CD4-positive, alpha-beta T cell (primary cell): ENCODE measurements at places on chromosomes 3 and 15. TPM values are rescaled to one million over a fixed set of nuclear protein-coding genes. Genes with fewer than 3 reads are reported as not detected.

FRMD5 gene
- not detected for total RNA-seq

DNAJA4 gene
- 47.0 TPM for total RNA-seq

GRCh38 chr3:166360720-166361119 is 523.5 kb upstream of the BCHE start:
- no peak for DNase-seq

GRCh38 chr15:26197719-26198118 is 334.6 kb upstream of the ATP10A start:
- DNase-seq = no peak

DNA sequence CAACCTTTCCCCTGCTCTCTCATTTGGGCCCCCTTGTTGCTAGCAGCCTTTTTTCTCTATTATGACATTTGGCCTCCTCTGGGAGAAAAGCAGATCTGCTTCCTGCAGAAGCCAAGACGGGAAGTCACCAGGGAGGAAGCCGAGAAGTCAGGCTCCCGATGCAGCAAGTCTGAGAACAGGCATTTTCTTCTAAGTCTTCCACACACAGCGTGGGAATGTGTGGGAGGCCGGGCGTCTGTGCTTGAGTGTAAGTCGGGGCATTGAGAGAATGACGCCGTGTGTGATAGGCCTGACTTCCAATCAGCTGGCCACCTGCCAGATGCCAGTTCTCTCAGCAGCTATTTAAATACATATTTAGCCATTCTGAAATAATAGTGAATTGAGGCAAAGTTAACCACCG is 75.8 kb upstream of the FAM98B start:
- no peak for DNase-seq

DNA sequence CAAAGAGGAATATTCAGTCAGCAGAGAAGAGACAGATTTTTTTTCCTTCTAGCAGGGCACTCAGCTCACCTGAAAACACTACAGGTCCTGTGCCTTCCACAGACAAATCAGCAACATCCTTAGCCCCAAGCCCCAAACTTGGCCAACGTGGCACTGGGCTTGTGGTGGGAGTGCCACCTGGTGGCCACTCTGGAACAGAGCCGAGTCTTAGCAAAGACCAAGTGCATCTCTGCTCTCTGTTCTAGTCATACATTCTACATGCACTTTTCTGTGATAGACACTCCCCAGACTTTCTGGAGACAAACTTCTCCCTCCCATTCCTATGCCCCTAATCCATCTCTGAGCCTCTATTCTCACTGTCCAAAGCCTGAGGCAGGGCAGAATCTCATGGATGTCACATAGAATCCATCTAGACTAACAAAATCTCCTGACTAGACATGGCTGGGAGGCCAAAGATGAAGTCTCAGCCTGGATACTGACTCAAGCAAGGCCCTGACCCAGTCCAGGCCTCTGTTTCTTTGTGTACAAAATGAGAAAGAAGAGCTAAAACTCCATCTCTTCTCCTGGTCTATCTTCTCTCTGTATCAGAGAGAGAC is 5.1 kb upstream of the SEMA7A start:
- peak; percentile 67 for DNase-seq

- no peak for DNase-seq
Measured at GRCh38 chr3:196263819-196264218, 23.7 kb downstream of the PCYT1A start.

GRCh38 chr3:40615918-40616819 is 91.4 kb downstream of the ZNF621 start:
- DNase-seq = no peak
